ENCODE measurements at places on chromosomes 16 and 17.

DNA sequence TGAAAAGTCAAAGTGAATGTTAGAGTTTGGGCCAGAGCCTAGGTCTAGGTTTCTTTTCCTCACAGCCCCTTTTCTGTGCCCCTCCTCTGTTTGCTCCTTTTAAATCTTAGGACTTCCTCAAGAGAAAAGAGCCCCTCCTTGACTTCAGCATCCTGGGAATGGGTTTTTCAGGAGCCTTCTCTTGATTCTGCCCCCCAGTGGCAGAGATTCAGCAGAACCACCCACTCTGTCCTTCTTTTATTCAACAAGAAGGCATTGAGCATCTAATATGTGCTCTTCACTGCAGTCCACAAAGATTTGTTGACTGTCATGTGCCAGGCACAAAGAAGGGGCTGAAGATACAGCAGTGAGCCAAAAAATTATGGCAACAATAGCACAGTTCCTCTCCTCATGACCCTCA lies 270.8 kb upstream of the CDH5 start:
- no peak for DNase-seq

DNA sequence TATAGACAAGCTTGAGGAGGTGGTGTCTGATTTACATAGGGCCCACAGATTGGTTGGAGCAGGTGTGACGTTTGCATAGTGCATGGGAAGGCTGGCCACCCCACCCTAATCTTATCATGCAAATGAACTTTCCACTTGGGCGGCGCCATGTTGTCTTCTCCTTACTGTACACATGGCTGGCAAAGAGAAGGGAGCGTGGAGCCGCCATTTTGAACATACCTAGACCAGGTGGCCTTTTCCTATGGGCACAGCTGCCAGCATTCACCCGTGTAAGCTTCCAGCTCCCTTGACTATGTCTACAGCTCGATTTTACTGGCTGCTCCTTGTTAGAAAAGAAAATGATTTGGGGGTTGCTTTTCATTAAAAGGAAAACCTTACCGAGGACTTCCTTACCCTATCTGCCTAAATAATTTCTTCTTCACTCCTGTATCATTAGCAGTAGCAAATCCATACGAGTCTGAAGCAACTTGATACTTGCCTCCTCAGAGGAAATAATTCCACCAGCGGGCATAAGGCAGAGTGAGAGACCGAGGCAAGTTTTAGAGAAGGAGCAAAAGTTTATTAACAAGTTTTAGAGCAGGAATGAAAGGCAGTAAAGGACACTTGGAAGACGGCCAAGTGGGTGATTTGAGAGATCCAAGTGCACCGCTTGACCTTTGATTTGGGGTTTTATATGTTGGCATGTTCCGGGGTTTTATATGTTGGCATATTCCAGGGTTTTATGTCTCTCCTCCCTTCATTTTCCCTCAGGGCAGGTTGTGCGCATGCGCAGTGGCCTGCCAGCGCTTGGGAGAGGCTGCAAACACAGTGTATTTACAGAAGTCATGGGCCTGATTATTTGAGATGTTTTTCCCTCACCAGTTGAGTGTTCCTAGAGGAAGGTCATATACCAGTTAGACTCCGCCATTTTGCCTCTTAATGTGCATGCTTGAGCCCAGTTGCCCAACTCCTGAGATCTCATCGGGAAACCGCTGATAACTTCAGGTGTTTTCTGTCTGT lies 65.7 kb downstream of the MARF1 start:
- DNase-seq = no peak

DNA sequence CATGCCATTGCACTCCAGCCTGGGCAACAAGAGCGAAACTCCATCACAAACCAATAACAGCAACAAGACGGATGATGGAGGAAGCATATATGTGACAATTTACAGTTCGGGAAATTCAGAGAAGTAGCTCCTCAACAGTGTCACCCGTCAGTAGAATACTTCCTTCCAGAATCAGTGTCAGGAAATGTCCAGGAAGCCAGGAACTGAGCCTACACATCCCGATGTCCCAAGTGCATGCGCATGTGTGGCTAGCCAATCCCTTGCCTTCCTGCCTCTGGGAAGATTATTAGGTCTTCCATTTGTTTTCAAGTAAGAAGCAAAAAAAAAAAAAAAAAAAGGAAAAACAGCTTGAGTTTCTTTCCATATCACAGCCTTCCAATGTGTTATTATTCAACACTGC lies 1.4 kb upstream of the PITPNC1 start:
- DNase-seq = no peak

DNA sequence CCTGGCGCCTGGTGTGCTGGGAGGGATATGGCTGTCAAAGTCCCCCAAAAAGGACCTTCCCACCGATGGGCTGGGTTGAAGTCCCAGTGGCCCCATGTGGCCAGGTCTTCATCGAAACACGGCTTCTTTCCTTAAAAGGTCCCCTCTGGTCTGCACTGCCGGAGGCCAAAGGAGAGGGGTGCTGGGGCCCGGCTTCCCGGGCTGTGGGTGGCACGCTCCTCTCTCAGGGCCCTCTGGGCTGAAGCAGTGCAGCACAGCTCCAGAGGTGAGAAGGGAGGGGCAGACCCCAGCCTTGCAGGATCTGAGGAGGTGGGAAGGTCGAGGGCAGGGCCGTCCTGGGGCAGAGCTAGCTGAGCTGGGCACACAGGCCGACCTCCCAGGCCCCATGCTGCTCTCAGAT lies 6.7 kb downstream of the NPTX1 start:
- DNase-seq = no peak

GRCh38 chr17:35050170-35050569 lies 13.3 kb downstream of the RFFL start:
- DNase-seq = no peak

DNA sequence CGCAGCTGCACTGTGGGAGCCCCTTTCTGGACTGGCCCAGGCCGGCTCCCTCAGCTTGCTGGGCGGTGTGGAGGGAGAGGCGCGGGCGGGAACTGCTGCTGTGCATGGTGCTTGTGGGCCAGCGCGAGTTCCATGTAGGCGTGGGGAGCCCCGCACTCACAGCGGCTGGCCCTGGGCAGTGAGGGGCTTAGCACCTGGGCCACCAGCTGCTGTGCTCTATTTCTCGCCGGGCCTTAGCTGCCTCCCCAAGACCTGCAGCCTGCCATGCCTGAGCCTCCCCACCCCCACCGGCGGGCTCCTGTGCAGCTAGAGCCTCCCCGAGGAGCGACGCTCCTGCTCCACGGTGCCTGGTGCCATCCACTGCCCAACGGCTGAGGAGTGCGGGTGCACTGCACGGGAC lies 1.7 kb downstream of the MTHFSD start:
- DNase-seq = no peak

- DNase-seq = no peak
These were observed 62.3 kb downstream of the HS3ST3A1 start for GRCh38 chr17:13539421-13539820.

DNA sequence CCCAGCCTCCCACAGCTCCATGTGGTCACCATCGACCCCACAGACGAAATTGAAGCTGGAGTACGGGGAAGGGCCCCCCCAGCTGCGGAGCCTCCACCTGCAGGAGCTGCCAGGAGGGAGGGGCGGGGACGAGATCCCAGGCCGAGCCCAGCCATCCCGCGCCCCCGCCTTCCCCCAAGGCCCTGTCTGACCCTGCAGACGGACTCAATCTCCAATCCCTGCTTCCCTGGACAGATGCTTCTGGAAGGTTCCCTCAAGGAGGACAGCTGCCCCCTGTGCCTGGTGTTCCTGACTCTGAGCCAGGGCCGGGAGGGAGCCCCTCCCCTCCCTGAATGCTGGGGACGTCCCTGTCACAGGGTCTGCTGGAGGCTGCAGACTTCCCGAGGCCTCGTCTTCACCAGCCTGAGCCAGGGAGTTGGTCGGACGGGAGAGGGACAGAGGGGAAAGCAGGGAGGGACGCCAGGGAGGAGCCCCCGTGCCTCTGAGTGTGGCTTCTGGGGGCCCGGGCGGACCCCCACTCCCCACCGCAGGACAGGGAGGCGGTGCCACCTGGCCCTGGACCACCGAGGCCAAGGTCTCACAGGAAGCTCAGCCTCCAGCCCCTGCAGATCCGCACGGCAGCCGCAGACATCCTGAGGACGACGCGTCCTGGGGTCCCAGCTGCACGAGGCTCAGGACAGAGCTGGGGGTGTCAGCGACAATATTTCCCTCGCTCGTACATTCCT lies 21.3 kb upstream of the C1QTNF8 start:
- DNase-seq = no peak

DNA sequence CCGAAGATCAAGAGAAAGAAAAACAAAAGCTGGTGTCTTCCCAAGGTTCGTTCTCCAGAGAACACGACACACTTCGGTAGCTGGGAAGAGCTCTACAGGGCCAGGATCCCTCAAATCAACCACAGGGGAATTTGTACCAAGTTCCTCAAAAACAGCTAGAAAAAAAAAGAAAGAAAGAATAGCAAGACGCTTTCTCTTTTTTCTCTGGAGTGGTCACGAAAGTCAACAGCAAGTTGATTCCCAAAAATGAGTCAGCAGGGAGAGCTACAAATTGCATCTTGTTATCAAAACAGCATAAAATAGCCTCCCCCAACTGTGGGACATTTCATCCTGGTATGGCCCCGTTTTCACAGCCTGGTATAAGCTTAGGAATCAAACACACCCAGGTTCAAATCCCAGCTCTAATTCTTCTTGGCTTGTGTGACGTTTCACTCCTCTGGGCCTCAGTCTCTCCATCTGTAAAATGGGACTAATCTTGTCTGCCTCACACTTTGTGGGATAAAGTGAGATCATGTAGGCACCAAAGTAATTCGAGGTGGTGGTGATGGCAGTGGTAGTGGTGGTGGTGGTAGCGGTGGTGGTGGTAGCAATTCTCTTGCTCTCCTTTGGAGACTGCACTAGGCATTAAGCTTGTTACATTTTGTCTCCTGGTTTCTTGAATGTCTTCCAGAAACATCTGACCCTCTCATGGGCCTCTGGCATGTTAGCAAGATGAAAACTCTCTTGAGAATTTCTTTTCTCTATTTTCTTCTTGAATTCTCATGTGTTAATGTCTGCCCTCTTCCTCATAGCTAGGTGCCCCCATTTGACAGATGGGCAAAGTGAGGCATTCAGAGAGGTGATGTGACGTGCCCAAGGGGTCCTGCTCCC lies 988 bp upstream of the IL21R start:
- DNase-seq = no peak

DNA sequence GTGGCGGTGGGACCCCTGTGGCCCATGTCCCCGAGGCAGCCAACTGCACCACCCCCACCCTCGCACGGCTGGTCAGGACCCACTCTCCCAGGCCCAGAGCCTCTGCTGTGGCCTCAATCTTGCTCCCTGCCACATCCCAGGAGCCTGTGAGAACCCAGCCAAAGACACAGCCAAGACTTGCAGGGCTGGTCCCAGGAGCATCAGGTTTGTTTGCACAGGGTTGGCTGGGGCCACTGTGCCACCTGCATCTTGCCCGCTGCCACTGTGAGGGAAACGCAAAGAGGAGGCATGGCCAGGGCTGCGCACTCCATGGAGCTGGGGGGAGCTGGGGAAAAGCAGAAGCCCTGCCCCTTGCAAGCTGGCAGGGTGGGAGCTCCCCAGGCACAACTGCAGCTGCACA lies 92.5 kb downstream of the SSH2 start:
- DNase-seq = no peak

- DNase-seq = no peak
These were observed 87.1 kb downstream of the PLXDC1 start for GRCh38 chr17:39064374-39064773.

All from activated CD4-positive, alpha-beta T cell treated with anti-CD3 and anti-CD28 coated beads, Interleukin-2, amount 50 U/mL, for 48 hours (primary cell).